T-helper 9 cell (primary cell): ENCODE measurements at places on chromosomes 4 and X.

GRCh38 chr4:164701665-164702064, 52.3 kb upstream of the SMIM31 start:
- no peak for DNase-seq

- DNase-seq = no peak
Observed at GRCh38 chrX:57587607-57588006, 4.2 kb upstream of the ZXDB start.

DNA sequence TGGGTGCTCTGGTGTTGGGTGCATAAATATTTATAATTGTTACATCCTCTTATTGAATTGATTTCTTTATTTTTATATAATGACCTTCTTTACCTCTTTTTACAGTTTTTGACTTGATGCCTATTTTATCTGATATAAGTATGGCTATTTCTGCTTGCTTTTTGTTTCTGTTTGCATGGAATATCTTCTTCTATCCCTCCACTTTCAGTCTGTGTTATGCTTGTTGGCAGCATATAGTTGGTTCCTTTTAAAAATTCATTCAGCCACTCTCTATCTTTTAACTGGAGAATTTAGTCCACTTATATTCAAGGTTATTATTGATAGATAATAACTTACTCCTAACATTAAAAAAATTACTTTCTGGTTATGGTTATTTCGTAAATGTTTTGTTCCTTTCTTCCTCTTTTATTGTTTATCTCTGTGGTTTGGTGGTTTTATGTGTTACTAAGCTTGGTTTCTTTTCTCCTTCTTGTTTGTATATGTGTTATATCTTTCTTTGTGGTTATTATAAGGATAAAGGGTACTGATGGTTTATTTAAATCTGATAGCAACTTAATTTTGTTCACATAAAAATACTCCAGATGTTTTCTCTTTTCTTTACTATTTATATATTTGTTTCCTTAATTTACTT, 69.5 kb downstream of the IL15 start:
- no peak for DNase-seq

DNA sequence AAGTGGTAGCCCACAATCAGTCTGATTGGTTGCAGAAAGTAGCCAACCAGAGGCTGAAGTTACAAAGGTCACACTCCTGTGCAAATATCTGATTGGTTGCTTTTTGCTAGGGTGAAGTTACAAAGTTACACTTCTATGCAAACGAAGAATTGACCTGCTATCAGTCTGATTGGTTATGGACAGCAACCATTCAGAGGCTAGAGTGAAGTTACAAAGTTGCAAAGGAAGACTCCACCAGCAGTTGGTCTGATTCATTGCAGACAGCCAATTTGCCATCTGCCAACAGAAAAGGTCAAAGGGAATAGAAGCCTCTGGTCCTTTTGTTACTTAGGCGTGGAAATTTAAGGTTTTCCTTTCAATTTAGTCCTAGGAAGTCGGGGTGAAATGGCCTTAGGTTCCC, 377.7 kb downstream of the PRDM5 start:
- DNase-seq = no peak

DNA sequence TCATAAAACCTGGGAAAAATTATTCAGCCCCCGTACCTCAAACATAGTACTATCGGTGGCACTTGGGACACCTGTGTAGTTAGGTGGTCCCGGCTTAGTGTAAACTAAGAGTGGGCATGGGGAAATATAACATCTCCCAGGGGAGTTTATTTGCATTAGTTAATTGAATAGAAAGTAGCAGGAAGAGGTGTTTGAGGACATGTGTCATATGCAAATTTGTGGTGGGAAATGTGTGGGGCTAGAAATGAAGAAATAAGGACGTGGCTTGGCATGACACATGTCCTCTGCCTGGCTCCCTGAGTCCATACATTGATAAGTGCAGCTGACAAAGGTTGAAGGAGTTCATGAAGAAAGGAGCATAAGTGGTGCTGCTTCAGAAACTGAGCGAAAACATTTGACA, 483.6 kb downstream of the SH2D1A start:
- DNase-seq = no peak

- DNase-seq = no peak
Observed at GRCh38 chr4:20196476-20196875, 55.2 kb upstream of the SLIT2 start.

DNA sequence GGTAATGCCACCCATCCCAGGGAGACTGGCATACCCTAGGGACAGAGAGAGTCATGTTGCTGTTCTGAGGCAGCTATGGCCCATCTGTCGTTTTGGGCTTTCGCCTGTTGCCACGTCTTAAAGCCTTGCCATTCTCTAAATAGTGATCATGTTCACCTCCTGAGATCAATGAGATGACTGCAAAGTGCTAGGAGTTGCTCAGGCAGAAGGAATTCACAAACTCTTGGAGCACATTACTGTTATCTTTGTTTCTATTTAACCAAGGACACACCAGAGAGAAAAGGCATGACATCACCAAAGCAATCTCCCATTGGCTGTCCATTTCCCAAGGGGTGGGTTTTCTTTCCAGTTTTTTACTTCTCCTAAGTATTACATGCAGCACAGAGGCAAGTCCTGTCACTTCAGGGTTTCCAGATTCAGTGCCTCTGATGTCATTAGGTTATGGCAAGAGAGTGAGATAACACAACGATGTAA, 37.1 kb upstream of the SETD7 start:
- DNase-seq = no peak

DNA sequence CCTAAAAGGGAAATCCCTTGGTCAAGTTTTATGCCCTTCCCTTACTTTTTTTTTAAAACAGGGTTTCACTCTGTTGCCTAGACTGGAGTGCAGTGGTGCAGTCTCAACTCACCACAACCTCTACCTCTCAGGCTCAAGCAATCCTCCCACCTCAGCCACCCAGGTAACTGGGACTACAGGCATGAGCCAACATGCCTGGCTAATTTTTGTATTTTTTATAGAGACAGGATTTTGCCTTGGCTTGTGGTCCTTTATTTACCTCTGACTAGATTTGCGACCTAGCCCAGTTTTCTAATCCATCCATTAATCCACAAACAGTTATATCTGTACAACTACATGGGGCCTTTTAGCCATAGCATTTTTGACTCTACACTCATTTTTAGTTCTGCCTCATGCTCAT, 23.7 kb downstream of the CDS1 start:
- DNase-seq = no peak

- DNase-seq = no peak
Observed at GRCh38 chr4:142940425-142941330, 94.6 kb upstream of the INPP4B start.

DNA sequence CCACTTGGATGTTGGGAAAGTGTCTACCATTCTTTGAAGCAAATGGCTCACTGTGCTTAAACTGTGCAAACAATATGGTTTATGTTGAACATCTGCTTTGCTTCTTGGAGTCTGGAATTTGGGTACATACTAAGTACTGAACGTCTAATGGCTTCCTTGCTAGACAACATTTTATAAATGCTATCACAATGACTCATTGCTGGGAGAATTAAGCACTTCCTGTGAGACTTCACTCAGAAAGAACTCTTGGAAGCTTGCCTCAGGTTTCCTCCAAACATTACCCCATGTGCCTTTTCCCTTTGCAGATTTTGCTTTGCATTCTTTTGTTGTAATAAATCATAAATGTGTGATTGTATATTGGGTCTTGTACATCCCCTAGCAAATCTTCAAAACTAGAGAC, 139.7 kb downstream of the PACRGL start:
- no peak for DNase-seq

DNA sequence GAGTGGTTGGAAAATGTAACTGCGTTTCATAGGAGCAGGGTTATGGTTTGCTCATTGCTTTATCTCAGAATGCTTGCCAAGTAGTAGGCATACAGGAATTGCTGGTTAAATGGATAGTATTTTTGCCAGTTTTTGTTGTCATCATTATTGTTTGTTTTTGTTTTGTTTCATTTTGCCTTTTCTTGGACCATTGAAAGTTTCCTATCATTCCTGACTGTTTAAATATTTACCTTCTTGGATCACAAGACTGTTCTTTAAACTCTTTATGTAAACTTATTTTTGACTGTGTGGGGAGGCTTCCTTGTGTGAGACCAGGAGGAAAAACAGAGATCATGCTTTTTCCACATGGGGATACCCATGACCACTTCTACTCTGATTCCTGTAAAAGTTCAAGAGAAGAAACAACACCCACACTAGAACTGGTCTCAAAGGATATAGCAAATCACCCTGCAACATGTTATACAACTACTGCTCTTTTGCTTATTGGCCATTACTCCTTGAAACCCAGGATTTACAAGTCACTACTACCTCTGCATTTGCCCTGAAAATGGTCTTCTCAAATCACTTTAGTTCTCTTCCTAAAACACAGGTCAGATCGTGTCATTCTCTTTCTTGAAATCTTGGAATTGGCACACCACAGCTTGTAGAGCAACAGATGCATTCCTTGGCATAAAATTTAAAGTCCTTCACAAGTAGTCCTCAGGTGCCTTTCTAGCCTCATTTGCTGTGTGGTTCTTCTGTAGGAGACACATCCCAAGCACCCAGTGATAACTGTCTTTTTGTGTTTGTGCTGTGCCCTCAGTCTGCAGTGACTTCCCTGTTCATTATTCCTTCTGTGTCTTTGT, 51.3 kb downstream of the FNIP2 start:
- DNase-seq = no peak
